Natural killer cell (primary cell): ENCODE measurements at places on chromosomes 4 and X. TPM values are rescaled to one million over a fixed set of nuclear protein-coding genes. Genes with fewer than 3 reads are reported as not detected.

DNA sequence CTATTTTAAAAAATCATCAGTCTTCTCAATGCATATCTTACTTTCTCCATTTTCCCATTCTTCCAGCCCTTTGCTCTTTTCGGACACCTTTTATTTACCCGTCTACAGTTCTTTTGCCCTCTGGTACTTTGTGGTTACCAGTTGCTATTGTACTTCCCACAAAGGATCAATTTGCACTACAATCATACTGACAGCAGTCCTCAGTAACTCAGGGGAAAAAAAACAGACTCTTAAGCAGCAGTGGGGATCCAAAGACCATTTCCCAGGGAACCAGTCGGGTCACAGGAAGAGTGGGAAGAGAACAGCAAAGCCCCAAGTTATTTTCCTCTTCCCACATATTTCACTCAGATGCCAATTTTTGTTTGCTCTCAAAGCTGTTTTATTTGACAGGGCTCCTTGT lies 23.1 kb downstream of the DMD start:
- no peak for DNase-seq

APLN gene
- total RNA-seq, result not detected

MAGEB1 gene
- not detected for total RNA-seq

PSAPL1 gene
- total RNA-seq, result not detected

DNA sequence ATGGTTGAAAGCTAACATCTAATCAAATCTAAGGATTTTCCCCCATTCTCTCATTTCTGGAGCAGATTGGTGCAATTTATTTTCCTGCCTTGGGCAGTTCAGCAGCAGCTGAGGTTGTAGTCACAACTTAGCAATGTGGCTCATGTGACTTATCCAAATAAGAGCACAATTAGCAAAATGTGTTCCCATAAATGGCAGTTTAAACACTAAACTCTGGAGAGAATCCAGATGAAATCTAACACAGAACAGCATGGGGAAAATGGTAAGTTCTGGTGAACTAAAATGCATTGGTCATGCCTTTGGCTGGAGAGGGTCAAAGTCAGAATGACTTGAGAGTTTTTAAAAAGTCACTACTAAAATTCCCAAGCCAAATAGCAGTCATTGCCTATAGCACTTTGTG lies 422.6 kb upstream of the DIPK2B start:
- DNase-seq, result no peak

GRCh38 chr4:5760936-5761480 lies 50.0 kb downstream of the EVC start:
- no peak for DNase-seq

DNA sequence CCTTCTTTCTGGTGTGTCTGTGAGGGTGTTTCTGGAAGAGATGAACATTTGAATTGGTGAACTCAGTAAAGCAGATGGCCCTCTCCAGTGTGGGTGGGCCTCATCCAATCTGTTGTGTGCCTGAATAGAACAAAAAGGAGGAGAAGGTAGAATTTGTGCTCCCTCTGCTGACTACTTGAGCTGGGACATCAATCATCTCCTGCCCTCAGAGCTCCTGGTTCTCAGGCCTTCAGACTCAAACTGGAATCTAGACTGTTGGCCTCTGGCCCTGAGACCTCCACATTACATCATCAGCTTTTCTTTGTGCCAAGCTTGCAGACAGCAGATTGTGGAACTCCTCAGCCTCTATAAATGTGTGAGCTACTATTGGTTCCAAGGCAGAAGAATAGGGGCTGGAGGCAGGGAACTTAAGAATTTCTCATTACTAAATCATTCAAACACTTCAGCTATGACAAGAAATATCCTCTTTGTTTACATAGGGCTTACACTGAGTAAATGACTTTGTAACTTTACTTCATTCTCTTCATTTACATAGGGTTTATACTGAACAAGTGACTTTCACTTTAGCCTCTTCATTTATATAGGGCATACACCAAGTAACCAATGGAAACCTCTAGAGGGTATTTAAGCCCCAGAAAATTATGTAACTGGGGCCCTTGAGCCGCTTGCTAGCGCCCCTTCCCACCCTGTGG lies 86.9 kb upstream of the NWD2 start:
- DNase-seq, result no peak

CFAP299 gene
- not detected for total RNA-seq

PDCL2 gene
- total RNA-seq, result not detected

- no peak for DNase-seq
Observed at GRCh38 chrX:19689170-19689779, 174.0 kb upstream of the MAP3K15 start.

GRCh38 chr4:81506731-81507130 lies 35.0 kb upstream of the RASGEF1B start:
- DNase-seq, result peak; percentile 20

DNA sequence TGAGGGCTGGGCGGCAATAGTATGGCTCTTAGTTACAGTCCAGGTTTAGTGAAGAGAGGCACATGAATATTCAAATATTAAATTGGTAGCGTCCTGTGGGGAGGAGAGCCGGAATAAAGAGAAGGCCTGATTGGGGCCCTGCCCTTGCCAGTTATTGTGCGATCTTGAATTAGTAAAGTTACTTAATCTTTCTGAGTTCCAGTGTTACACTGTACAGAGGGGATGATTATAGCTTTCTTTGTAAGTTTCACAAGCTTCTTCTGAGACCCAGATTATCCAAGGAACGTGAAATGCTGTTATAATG lies 1.2 kb downstream of the METAP1 start:
- DNase-seq, result no peak

DNA sequence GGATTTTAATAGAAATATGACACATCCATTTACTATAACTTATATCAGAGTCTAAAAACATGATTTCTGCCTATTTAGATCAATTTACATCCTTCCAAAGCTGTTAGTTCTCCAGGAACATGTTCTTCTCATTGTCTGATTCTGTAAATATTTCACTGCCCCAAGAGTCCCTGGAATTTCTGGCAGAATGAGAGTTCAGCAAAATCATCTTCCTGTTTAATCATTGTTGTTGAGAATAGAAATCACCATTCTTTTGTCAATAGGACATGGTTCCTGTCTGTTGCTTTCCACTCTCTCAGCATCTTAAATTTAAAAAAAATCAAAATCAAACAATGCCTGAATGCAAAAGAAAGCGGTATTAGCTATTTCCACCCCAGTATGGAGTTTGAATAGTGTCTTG lies 172.8 kb upstream of the FRMPD4 start:
- no peak for DNase-seq

DNA sequence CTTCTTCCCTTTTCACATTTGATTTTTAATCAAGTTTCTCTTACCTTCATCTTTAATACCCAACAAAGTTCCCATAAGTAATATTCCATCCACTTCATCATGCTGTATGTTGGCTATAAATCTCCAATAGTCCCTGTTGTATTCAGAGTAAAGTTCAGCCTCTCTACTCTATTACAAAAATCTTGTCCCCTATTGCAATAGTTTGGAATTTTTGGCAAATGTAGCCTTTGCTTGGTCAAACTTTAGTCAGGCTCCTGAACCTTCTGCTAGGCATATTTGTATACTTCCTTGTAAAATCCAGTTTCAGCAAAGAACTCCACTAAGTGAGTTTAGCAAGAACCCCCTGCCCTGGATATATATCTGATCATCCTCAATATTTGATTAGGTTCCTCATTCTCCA lies 54.0 kb upstream of the PACRGL start:
- DNase-seq, result no peak

VSIG4 gene
- total RNA-seq, result 0.32 TPM

DNA sequence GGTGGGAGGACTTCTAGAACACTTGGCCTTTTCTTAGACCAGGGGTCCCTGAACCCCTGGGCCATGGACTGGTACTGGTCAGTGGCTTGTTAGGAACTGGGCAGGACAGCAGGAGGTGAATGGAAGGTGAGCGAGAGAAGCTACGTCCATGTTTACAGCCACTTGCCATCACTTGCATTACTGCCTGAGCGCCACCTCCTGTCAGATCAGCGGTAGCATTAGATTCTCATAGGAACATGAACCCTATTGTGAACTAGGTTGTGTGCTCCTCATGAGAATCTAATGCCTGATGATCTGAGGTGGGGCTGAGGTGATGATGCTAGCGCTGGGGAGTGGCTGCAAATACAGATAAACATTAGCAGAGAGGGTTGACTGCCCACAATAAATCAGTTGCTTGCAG lies 100.9 kb upstream of the IGFBP7 start:
- no peak for DNase-seq

UGT2B15 gene
- not detected for total RNA-seq

DNA sequence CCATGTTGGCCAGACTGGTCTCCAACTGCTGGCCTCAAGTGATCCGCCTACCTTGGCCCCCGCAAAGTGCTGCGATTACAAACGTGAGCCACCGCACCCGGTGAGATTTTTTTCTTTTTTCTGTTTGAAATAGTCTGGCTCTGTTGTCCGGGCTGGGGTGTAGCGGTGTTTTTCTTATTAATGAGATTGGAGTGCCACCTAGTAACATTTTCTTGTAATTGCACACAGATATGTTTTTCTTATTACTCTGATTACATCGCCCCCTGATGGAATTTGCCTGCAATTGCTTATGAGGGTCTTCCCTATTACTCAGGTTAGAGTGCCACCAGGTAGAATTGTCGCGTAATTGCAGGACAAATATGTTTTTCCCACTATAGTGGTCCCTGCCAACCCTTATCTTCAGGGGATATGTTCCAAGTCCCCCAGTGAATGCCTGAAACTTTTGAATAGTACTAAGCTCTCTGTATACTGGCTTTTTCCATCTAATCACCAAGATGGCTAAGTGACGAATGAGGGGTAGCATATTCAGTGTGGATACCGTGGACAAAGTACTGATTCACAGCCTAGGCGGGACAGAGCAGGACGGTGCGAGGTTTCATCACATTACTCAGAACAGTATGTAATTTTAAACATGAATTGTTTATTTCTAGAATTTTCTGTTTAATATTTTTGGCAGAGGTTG lies 8.6 kb upstream of the PDHA1 start:
- DNase-seq, result no peak

SPANXN4 gene
- not detected for total RNA-seq

GRCh38 chrX:54826598-54826997 lies 19.1 kb downstream of the MAGED2 start:
- DNase-seq, result no peak

DNA sequence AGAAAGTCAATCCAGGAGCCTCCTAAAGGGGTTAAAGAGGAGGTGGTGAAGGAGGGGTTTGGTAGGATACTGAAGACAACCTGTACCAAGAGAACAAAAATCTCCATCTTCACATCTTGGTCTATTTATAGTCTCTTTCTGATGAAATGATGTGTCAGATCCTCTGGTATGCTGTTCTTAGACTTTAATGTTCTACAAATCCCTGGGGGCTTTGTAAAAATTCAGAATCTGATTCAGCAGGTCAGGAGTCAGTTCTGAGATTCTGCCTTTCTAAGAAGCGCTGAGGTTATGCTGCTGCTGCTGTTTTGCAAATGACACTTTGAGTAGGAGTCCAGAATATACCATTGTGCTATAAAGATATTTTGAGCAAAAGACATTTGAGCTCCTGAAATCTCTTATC lies 172.9 kb upstream of the GLRA2 start:
- DNase-seq, result no peak

DNA sequence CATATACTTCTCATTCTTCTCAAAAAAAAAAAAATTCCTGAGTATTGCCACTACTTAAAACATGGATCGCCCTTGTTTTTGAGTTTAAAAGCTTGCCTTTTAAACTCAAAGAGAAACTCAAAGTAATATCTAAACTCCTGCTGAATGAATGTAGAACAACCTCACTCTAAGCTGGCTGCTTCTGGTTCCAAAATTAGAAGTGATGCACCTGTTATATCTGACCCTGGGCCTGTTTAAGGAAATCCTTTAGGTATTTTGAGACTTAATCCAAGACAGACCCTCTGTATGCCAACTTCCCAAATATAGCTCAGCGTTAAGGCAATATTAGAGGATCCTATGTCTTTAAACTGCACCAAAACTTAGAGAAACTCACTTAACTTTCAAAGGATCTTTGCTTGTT lies 1.8 kb upstream of the OTUD4 start:
- DNase-seq, result no peak

- DNase-seq, result no peak
Observed at GRCh38 chr4:181293541-181293940, 949.7 kb upstream of the TENM3 start.

SPANXC gene
- not detected for total RNA-seq

TBCK gene
- 49.5 TPM for total RNA-seq

DNA sequence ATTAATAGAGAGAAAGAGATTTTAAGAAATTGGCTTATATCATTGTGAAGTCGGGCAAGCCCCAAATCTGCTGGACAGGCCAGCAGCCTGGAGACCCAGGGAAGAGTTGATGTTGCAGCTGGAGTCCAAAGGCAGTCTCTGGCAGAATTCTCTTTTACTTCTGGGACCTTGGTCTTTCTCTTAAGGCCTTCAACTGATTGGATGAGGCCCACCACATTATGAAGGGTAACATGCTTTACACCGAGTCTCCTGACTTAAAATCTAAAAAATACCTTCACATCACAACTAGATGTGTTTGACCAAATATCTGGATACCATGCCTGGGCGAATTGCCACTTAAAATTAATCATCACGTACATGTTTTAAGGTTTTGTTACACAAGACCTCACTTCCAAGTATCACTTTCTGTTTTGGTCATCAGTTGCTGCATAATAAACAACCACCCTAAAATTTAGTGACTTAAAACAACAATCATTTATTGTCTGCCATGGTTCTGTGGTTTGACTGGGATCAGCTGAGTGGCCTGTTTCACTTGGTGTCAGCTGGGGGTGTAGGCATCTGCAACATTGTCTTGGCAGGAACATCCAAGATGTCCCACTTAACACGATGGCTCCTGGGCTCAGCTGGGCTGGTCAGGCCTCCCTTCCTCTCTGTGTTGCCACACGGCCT lies 3.4 kb downstream of the CD38 start:
- no peak for DNase-seq

BEX1 gene
- total RNA-seq, result 0.59 TPM

DNA sequence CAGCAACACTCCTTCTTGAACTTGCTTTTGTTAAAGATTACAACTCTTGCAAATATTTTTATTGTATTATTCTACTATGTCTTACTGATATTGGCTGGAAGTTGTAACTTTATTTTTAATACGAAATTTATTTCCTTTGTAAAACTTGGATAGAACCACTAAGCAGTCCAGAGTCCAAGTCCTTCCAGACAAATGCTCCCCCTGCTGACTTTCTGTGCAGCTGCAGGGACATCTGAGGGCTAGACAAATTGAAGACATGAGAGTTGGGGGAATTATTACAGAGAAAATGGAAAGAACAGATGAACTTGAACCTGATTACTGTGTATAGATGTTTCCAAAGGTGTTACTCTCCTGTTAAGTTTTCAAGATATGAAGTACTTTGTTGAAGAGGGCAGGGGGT lies 238.8 kb downstream of the GRIA3 start:
- peak; percentile 1 for DNase-seq

GRCh38 chr4:139129206-139129605 lies 47.8 kb downstream of the ELF2 start:
- DNase-seq, result no peak
